ENCODE measurements at places on chromosomes 11 and 22.

DNA sequence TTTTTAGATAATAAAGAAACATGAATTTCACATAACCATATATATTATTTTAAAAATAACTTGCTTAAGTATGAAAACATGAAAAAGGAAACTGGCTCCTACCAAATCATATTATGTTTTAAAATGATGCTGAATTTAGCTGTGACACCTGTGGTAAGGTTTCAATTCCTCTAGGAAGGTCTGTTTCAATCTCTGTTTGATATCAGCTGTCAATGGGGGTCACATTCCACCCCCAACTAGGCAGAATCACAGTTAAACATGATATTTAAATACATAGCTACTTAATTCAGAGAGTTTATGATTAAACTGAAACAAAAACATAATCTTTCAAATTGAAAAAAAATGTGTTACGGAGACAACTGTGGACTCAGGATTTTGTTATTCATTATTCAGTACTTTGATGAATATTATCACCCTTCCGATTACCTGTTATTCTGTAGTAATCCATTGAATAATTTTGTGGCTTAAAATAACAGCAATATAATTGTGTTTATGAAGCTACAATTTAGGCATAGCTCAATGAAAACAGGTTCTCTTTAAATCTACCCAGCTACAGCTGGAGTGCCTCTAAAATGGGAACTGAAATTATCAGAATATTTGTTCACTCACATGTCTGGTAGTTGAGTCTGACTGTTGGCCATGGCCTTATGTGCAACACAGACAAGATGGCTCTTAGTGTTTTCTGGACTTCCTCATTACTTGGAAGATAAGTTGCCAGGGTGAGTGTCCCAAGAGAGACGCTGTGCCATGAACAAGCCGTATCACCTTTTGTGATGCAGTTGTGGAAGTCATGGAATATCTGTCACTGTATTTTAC lies 244.6 kb upstream of the ANO3 start:
- no peak for DNase-seq

- no peak for DNase-seq
These were observed 48.2 kb upstream of the OR5P2 start for GRCh38 chr11:7844986-7845385.

DNA sequence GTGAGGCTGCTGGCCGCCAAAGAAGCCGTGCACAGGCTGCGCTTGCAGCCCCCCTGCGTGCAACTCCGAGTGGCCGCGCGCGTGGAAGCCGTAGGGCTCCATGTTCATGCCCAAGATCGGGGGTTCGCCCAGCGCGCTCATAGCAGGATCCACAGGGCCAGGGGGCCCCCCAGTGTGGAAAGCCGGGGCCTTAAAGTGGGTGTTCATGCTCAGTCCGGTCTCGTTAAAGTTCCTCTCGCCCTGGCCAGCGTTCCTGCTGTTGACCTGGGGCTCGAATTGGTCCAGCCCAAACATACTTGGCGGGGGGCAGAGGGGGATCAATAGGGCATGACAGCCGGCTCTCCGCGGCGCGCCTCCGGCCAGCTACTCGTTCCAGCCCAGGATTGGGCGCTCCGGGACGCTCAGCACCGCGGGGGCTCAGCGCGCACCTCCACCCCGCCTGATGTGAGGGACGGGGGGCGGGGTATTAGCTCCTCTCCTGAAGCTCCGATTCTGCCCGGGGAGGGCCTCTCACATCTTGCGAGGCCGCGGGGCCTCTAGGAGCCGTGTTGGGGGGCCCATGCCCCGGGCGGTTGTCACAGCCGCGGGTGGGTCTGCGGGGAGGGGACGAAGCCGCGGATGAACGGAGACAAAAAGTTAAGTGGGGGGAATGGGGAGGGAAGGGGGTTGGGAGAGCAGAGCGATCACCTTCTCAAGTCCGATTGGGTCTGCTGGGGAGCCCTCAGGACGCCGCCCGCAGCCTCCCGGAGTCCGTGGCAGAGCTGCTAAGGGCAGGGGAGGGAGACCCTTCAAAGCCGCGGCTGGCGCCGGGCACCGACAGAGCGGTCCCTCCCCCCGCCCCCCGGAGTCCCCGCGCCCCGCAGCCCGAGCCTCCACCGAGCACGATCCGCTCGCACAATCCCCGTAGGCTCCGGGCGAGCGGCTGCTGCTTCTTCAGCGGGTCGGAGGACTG lies 1.0 kb downstream of the MN1 start:
- DNase-seq = no peak

DNA sequence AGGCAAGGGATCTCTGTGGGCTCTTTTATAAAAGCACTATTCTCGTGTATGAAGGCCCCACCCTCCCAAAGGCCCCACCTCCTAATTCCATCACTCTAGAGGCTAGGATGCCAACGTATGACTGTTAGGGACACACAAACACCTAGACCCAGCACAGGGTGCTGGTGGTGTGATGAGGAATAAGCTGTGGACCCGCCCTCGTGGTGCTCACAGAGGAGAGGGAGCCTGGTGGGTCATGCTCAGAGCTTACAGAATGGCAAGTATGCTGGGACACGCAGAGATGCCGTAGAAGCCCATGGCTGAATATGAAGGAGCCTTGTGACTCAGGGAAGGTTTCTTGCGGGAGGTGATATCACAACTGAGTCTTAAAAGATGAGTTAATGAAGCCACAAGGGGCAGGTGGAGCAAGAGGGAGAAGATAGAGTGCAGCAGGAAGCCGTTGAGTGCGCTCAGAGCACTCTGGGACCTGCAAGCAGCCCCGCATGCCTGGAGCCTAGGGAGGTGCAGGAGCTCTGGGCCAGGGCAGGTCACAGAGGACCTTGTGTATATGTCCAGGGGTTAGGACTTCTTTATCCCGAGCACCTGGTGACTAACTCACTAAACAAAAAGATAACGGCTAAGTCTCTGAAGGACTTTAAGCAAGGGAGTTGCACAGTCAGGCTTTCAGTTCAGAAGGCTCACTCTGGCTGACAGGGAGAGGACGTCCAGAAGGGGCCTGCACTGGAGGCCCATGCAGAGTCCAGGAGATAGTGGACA lies 160.9 kb downstream of the TRIM29 start:
- DNase-seq = no peak

DNA sequence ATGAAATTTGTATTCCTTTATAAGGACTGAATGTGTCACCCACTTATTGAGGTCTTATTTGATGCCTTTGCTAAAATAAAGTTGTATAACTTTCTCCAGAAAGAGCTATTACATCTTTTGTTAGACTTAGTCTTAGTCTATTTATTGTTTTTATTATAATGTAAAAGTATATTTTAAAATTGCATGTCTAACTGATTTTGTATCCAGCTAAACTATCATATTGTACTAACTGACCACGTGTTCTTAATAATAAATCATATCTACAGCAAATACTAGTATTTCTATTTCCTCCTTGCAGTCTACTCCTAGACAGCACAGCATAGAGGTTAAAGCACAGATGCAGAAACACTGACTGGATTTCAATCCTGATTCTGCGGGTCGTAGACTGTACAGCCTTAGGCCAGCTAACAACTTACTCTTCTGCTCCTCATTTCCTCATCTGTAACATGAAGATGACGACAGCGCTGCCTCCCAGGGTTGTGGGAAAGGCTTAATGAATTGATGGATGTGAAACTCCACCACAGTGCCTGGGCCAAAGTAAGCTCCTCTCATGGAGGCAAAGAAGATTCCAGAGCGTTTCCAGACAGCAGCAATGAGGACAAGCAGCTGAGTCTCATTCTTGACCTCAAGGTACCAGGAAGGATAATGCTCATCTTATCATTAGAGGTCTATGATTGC lies 13.2 kb downstream of the IFITM10 start:
- no peak for DNase-seq
